HL-60 (cell line): ENCODE measurements at places on chromosomes 11 and 22.
A peak's percentile ranks its signal among the peaks of the same experiment; 100 is the strongest.

DNA sequence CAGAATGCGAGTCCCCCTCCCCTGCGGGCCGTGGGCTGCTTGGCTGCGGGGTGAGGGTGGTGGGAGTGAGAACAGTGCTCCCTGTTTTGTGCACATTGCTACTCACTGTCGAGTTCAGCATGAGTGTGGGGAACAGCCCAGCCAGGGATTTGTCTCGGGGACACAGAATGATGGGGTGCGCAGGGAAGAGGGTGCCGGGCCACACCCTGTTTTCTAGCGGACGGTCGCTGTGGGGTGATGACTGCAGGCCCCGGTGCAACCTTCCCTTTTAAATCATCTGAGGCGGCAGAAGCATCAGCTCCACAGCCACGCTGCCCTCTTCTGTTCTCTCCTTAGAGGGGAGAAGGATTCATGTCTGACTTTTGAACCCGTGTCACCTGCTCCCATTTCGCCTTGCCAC lies 1051.2 kb downstream of the TBC1D22A start:
- no peak for DNase-seq

DNA sequence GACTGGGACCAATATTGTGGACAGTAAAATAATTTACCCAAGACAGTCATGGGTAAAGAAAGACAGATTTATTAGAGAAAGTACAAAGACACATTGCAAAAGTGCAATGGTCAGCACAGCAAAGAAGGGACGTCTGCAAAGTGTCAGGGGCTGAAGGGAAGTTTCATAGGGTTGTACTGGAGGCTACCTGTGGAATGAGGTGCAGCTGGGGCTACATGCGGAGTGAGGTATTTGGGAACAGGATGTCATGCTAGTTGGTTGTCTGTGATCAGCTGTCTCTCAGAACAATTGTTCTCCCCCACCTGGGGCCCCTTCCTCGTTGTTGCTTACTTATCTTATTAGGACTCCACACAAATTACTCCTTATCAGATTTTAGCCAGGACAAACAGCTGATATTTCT lies 11.4 kb upstream of the APOL3 start:
- DNase-seq = no peak

- DNase-seq = no peak
Measured at GRCh38 chr11:104649002-104649401, 249.3 kb downstream of the CASP12 start.

- DNase-seq = no peak
Measured at GRCh38 chr11:94873916-94874540, 99.3 kb downstream of the CWC15 start.

DNA sequence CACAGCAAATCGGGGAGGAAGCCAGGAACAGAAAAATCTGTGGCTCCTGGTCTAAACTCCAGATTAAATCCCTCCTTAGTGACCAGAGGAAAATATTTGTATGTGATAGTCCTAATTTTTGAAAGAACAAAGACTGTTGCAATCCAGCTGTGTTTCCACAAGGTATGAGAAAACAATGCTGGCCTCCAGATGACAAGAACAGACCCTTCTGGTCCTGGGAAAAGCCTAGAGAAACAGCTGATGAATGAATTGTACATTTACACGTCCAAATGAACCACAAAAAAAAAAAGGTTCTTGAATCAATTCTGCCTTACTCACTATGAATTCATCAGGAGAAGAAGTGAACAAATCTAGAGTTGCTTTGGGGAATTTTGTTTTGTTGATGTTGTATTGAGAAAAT lies 63.7 kb downstream of the ETS1 start:
- DNase-seq = no peak

- DNase-seq = no peak
Measured at GRCh38 chr11:35794850-35795249, 132.3 kb downstream of the TRIM44 start.

- no peak for DNase-seq
Measured at GRCh38 chr11:69284081-69284511, 9.9 kb upstream of the MYEOV start.

DNA sequence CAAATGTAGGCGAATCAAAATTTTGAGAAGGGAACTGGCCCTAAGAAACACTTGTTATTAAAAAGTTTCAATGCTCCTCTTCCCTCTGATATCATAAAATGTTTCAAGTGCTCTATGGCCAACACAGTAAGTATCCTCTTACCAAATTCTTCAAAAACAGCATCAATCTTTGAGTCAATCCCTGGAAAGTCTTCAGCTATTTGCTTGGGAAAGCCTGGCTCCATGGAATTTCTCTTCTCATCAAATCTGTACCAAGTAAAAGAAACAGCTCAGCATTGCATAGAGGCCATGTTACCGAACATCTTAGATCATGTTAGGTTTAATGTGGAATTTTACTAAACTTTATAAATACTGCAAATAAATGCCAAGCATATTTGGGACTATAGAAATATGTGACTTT lies 6.3 kb downstream of the MMP3 start:
- no peak for DNase-seq

DNA sequence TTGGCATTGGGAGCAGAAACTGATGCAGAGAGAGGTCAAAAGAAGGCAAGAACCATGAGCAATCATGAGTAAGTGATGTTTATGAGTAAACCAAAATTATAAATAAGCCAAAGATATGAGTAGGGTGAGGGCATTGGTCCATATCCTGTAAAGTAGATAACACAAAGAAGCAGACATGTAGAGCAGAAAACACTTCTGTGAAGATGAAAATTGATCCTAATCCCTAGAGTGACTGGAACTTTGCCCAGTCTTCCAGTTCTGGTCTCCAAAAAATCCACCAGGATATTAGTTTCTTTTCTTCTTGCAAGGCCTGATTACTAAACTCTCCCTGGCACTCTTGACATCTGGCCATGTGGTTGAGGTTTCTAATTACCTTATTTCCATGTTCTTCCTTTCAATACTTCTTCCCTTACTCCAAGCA lies 13.7 kb upstream of the DRD2 start:
- DNase-seq = no peak

DNA sequence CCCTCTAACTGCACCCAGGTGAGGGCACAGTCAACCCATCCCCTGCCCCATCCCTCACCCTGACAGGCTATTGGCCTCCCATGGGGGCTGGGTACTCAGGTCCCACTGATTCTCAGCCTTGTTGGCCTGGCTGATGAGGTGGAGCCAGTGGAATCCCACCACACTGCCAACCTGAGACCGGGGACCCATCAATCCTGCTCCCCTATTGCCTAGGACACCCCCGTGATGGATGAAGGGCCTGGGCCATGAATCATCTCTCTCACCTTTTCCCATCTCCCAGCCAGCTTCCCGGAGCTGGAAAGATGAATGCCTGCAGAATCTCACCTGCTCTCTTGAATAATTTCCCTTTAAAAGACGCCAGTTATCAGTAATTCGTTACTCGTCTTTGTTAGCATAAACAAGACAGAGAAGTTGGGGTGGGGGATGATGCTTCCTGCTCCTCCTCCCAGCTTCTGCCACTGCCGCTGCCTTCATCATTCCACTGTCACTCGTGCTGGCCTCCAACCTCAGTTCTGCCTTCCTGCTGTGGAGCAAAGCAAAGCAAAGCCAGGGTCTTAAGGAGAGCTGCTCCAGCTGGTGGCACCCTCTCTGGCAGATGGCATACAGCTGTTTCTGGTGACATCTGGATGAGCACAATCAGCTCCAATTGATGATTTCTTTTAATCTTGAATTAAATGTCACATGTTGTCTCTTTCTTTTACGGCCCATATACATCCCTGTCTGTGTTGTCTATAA lies 204.0 kb upstream of the NECTIN1 start:
- DNase-seq = no peak

DNA sequence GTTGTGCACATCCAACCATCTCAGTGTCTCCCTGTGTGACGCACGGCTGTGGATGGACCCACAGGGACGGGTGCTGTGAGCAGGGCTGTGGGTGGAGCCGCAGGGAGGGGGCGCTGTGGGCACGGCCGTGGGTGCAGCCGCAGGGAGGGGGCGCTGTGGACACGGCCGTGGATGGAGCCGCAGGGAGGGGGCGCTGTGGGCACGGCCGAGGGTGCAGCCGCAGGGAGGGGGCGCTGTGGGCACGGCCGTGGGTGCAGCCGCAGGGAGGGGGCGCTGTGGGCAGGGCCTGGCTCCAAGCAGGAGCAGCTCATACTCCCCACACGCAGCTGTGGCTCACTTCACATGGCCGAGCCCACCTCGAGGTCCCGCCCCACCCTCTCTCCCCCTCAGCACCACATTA lies 6.0 kb upstream of the MAPK11 start:
- DNase-seq = peak; percentile 85

GRCh38 chr22:47340851-47341436 lies 578.5 kb downstream of the TBC1D22A start:
- no peak for DNase-seq

- no peak for DNase-seq
Measured at GRCh38 chr11:1893581-1894359, 2.1 kb upstream of the PRR33 start.

- no peak for DNase-seq
Measured at GRCh38 chr11:129997513-129997912, 5.1 kb downstream of the PRDM10 start.

GRCh38 chr11:15113381-15113780 lies 1.3 kb upstream of the INSC start:
- peak; percentile 92 for DNase-seq

- no peak for DNase-seq
Measured at GRCh38 chr22:41184679-41185078, 20.4 kb upstream of the L3MBTL2 start.

- no peak for DNase-seq
Measured at GRCh38 chr22:46453006-46453828, 84.2 kb downstream of the CELSR1 start.

DNA sequence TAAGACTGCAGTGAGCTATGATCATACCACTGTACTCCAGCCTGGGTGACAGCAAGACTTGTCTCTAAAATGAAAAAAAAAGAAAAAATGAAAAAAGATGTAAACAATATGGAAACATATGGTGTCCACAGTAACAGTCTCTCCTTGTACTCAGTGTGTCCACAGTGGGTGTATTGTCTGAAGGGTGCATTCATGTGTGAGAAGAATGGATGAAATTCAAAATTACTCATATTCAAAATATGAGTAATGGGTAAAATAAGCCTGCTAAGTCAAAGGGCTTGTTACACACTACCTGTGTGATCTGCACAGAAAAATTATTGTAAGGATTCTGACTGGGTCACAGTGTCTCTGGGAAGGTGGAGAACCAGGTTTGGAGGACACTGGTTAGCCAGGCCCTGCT lies 26.9 kb downstream of the PPFIA1 start:
- no peak for DNase-seq

GRCh38 chr22:17832665-17833064 lies 58.4 kb upstream of the BID start:
- no peak for DNase-seq

GRCh38 chr11:6567371-6567745 lies 36.1 kb downstream of the RRP8 start:
- DNase-seq = no peak

GRCh38 chr11:110092515-110093406 lies at the start of gene ZC3H12C:
Gene ZC3H12C, plus strand, starts transcription at chr11:110093392. Its CDS starts 20 bp downstream, at chr11:110093412.
- DNase-seq = peak; percentile 63

GRCh38 chr22:22207845-22208564 lies 36.6 kb upstream of the VPREB1 start:
- DNase-seq = peak; percentile 89

DNA sequence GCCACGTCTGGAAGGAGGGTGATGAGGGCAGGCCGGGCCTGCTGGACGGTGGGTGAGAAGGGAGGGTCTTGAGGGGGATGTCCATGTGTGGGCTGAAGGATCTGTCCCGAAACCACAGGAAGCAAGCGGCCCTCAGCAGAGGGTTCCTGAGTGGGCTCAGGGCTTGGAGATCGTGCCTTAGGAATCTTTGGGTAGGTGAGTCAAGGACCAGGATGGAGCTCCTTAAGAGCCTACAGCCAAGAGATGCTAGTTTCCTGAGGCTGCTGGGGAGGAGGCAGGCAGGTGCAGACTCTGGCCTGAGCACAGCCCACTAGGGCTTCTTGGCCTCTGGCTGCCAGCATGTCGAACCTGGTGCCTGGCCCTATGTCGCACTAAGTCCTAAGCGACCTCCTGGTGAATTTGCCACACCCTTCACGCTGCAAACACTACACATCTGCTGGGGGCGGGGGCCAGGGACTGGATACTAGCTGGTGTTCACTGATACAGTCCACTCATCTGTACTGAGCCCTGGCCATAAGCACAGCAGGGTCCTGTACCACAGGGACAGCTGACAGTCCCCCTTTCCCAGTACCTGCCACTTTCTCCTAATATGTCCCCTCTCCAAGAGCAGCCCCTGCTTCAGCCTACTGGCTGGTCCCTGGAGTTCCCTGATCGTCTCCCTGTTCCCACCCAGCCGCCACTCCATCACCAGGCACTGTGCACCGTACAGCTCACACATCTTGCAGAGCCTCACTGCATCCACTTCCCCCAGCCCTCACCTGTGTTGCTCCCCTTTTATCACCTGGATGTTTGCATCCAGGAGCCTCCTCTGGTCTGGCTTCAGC lies 19.5 kb downstream of the GNAZ start:
- no peak for DNase-seq

DNA sequence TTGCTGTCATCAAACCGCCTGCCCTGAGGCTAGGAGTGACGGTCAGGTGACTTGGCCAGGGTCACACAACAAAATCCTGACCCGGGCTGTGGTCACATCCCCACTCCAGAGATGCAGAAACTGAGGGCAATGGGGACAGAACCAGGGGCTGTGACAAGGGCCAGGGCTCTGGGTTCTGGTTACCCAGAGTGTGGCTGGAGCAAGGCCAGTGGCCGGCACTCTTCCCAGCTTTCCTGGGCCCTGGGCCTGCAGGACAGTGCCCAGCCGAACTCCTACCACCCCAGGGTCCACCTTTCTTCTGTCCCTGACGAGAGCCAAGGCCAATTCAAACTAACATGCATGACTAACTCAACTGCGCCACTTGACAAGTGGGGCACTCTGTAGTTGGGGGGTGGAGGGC lies 35.9 kb downstream of the ARVCF start:
- no peak for DNase-seq

GRCh38 chr11:104556606-104557301 lies 341.5 kb downstream of the CASP12 start:
- no peak for DNase-seq

- DNase-seq = no peak
Measured at GRCh38 chr22:29570456-29570855, 10.5 kb downstream of the NIPSNAP1 start.

DNA sequence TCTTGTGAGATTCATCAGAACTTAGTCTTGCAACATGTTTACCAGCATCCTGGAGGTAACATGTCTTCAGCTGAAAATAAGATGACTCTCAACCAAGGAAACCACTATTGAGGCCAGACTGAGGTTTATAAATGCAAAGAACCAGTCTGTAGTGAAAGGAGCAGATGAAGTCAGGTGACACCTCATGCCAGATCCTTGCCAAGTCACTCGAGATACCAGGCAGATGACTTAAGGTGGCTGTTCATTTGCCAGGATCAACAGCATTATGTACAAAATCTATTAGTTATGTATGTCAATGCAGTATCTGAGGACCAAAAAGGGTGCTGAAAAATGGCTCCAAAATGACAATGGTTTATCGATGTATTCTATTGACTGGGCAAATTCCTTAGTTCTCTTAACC lies 100.0 kb upstream of the SOX6 start:
- DNase-seq = no peak

DNA sequence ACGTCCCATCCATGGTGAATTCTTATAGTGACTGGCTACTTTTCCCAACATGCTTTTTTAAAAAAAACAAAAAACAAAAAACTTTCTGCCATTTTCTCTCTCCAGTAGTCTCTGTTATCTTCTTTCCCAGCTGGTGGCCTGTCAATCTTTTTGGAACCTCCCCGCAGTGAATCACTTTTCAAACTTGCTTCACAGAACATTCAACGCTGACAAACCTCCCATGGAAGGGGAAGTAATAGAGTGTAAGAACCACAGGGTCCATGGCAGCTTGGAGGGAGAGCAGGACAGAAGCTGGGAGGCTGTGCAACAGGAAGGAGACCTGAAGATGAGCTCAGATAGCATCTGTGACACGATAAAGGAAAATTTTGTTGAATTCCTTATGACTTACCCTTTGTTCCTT lies 9.8 kb upstream of the CECR2 start:
- no peak for DNase-seq
